Diencephalon (tissue), 1 donor: ENCODE measurements at places on chromosomes 3 and 15. TPM values are rescaled to one million over a fixed set of nuclear protein-coding genes. Genes with fewer than 3 reads are reported as not detected.

Gene CELF6
- total RNA-seq: 19.8 TPM

Gene TM4SF1
- 17.3 TPM for total RNA-seq

Gene NUP210
- 11.1 TPM for total RNA-seq

Gene ZMYND10
- 23.8 TPM for total RNA-seq

Gene HYAL1
- 0.69 TPM for total RNA-seq

Gene CAPN3
- total RNA-seq: 2.5 TPM

Gene AHSG
- 0.23 TPM for total RNA-seq

Gene SLC22A14
- total RNA-seq: 0.69 TPM

Gene CHDH
- 3.9 TPM for total RNA-seq

Gene ST3GAL6
- total RNA-seq: 10.6 TPM

Gene ITIH3
- total RNA-seq: not detected

Gene ARHGEF26
- total RNA-seq: 15.2 TPM

Gene FOXL2NB
- total RNA-seq: 0.46 TPM

Gene DUOX2
- total RNA-seq: under 0.01 TPM

Gene MAP3K13
- total RNA-seq: 46.4 TPM

Gene CACNA2D2
- total RNA-seq: 25.4 TPM

Gene ADAMTSL3
- total RNA-seq: 2.3 TPM

Gene ADCY5
- 58.6 TPM for total RNA-seq

Gene TRAIP
- total RNA-seq: 4.4 TPM

Gene GATA2
- total RNA-seq: 1.2 TPM

Gene GRK7
- not detected for total RNA-seq

Gene U2SURP
- 119 TPM for total RNA-seq

Gene MEF2A
- 70.8 TPM for total RNA-seq
